Vagina (tissue), 2 donors: ENCODE measurements at places on chromosomes 4 and X. TPM values are rescaled to one million over a fixed set of nuclear protein-coding genes. Genes with fewer than 3 reads are reported as not detected.

- no peaks in the 10 kb centered on the region for H3K4me1 ChIP-seq
- no peak for DNase-seq
- H3K27ac ChIP-seq: no peak overlapping the region
- no peak overlapping the region for H3K4me3 ChIP-seq
Measured at GRCh38 chrX:69185141-69185540, 19.9 kb upstream of the PJA1 start.

DNA sequence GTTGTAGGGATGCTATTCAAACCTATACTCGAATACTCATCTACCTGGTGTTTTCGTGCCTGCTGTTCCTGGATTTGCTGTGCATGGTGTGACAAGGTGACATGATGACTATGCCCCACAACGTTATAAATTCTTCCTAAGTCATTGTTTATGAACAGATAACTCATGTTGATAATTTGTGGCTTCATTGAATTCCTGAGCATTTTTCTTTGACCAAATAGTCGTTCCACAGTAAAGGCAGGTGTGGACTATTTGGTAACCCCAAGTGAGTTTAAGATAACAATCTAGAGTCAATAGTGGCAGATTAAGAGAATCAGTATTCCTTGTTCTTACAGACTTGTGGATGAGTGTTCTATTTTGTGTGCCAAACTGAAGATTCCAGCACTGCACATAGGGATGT is 59.9 kb downstream of the SNX25 start:
- no peak overlapping the region for H3K27ac ChIP-seq
- no peaks in the 10 kb centered on the region for H3K36me3 ChIP-seq
- no peak overlapping the region for H3K4me3 ChIP-seq
- no peaks in the 10 kb centered on the region for H3K4me1 ChIP-seq

Gene TLR10
- total RNA-seq: not detected

Gene CLNK
- total RNA-seq: not detected

Gene BEND4
- total RNA-seq: not detected
